A549 treated with ZK216348 at 1 μM for 4 hours (cell line): ENCODE measurements at places on chromosomes 3 and 15. TPM values are rescaled to one million over a fixed set of nuclear protein-coding genes. Genes with fewer than 3 reads are reported as not detected.

Gene STXBP5L
- total RNA-seq = not detected in 5 replicates

Gene DNAH12
- total RNA-seq = 0.08 to 0.21 TPM (median 0.15 TPM) in 3 of 5 replicates, not detected in the others

Gene GPR149
- total RNA-seq = not detected in 5 replicates

Gene PATL2
- total RNA-seq = 0.13 to 0.28 TPM (median 0.27 TPM) in 3 of 5 replicates, not detected in the others

Gene CSPG5
- total RNA-seq = 0.89 to 1.3 TPM (median 1.1 TPM) in 5 replicates

Gene PPP1R14D
- 0.24 to 0.41 TPM in 2 of 5 replicates, not detected in the others for total RNA-seq

Gene NEK11
- 4.2 to 5.9 TPM (median 4.5 TPM) in 5 replicates for total RNA-seq

Gene BFSP2
- not detected in 5 replicates for total RNA-seq

Gene CCR9
- not detected in 5 replicates for total RNA-seq

Gene GOLGA6D
- total RNA-seq = 0.07 TPM in 1 of 5 replicates, not detected in the others

Gene ZDHHC23
- total RNA-seq = 3.1 to 4.0 TPM (median 3.8 TPM) in 5 replicates

Gene BUB1B
- total RNA-seq = 26.5 to 37.3 TPM (median 28.9 TPM) in 5 replicates

Gene DUT
- 101 to 124 TPM (median 109 TPM) in 5 replicates for total RNA-seq

Gene MORC1
- not detected in 5 replicates for total RNA-seq

Gene ZNF660
- total RNA-seq = not detected in 5 replicates

Gene KLHL40
- not detected in 5 replicates for total RNA-seq

Gene GP9
- not detected in 5 replicates for total RNA-seq

Gene CCDC191
- 1.4 to 3.7 TPM (median 1.9 TPM) in 5 replicates for total RNA-seq

Gene ALS2CL
- 7.2 to 9.5 TPM (median 9.0 TPM) in 5 replicates for total RNA-seq

Gene CGNL1
- total RNA-seq = 0.71 to 1.1 TPM (median 0.85 TPM) in 5 replicates

Gene GOLGA6L4
- 0.61 to 1.7 TPM (median 0.82 TPM) in 5 replicates for total RNA-seq

Gene DUOX1
- total RNA-seq = not detected in 5 replicates

Gene PLCL2
- 4.5 to 6.2 TPM (median 5.5 TPM) in 5 replicates for total RNA-seq

Gene CLDND1
- total RNA-seq = 53.2 to 68.3 TPM (median 61.0 TPM) in 5 replicates

Gene GOLGA6L10
- 0.37 to 0.73 TPM (median 0.52 TPM) in 5 replicates for total RNA-seq

Gene MCF2L2
- total RNA-seq = 0.14 to 0.83 TPM (median 0.26 TPM) in 5 replicates
